ENCODE measurements at places on chromosomes 7 and 10.

GRCh38 chr10:1462994-1463633, 274.2 kb downstream of the ADARB2 start:
- DNase-seq = no peak

GRCh38 chr10:33719005-33719703, 384.7 kb upstream of the NRP1 start:
- no peak for DNase-seq

DNA sequence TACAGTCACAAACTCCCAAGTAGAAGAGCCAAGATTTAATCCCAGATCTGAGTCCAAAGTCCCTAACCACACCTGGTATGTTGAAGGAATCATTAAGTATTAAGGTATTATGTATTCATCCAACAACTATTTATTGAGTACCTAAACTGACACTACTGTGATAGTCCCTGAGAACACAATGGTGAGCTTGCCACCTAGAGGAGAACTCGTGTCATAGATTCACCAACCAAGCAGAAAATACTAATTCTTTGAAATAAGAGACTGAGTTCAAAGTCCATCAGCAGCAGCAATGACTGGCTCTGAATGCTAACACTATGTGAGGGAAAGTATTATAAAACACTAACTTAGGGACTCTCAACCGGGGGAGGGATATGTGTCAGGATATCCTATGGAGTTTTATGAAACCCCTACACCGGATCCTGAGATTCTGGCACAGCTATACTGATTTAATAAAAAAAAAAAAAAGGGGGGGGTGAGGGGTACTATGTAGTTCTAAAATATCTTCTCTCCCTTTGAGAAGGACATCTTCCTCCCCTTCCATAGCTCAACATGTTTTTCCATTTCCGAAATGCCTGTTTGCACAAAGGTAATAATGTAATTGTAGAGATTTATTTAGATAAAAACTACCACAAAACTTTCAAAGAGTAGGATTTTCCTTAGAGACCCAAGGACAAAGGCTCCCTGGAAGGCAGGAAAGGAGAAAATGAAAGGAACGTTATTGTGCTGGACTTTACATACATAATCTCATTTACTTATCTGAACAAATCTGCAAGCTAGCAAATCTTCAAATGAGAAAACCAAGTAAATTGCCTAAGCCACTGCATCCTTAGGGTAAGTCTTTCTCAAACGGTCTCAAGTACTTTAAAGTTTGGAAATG, 1.6 kb downstream of the NCOA4 start:
- no peak for DNase-seq

- DNase-seq = no peak
Measured at GRCh38 chr7:107659666-107660065, 962 bp upstream of the SLC26A4 start.

DNA sequence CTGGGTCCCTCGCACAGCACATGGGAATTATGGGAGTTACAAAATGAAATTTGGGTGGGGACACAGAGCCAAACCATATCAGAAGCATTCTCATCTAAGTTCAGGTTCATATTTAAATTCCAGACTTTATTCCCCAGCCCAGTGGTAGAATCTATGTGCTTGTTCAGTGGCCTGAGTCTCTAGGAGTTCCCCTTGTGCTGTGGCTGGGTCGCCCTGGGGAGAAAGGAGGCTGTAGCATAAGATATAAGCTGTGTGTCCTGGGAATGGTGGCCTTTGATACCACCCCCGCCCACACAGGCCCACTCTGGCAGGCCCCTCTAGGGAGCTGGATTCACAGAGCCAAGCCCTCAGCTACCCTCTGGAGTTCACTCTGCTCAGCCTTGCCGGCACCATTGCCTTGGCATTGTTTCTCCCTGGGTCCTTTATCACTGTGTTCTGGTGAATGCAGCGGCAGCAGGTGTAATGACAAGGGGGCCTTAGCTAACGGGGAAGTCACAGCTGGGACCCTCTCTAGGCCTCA, 64.2 kb downstream of the MINDY4 start:
- no peak for DNase-seq

- DNase-seq = no peak
Measured at GRCh38 chr10:1166828-1167275, 110.7 kb downstream of the WDR37 start.

DNA sequence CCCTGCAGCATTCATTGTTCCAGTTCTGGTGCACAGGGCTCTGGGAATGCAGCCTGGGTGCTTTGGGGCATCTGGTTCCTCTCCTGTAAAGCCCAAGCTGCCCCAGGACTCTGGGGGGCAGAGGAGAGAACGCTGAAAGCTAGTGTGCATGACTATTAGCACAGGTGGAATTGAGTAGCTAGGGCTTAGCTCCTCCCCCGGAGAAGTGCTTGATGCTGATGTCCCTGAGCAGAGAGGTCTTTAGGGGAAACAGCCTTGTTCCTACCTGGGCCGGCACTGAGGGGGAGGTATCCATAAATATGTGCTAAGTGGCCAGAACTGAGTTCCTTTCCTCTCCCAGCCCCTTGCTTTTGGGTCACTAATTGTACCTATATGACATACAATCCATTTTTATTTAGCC, 3.9 kb downstream of the ADCY1 start:
- DNase-seq = no peak

- DNase-seq = no peak
Measured at GRCh38 chr10:51269821-51270220, 195.5 kb downstream of the PRKG1 start.

- no peak for DNase-seq
Measured at GRCh38 chr10:63593576-63593975, 72.4 kb downstream of the REEP3 start.

DNA sequence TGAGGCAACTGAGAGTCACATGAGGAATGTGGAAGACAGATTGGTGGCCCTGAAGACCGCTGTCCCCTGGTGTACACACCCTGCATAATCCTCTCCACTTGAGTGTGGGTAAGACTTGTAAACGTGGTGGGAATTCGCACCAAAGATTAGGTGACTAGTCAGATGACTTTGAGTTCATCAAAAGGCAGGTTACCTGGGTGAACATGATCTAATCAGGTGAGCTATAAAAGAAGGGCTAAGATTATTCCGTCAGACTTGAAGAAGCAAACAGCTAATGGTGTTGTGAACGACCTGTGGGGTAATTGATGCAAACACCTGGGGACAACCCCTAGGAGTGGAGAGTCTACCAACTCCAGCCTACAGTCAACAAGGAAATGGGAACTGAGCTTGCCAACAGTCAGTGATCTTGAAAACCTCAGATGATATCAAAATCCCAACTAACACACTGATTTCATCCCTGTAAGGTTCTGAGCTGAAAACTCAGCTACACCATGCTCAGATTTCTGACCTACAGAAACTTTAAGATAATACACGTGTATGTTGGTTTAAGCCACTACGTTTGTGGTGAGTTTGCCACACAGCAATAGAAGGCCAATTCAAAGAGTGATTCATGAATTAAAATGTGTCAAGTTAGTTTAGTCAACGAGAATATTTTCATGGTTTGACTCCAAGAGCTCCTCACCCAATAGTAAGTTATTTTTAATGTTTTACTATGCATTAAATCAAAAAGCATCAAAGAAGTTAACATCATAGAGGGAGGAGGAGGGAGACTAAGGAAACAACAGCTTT, 16.7 kb downstream of the PRTFDC1 start:
- DNase-seq = no peak

DNA sequence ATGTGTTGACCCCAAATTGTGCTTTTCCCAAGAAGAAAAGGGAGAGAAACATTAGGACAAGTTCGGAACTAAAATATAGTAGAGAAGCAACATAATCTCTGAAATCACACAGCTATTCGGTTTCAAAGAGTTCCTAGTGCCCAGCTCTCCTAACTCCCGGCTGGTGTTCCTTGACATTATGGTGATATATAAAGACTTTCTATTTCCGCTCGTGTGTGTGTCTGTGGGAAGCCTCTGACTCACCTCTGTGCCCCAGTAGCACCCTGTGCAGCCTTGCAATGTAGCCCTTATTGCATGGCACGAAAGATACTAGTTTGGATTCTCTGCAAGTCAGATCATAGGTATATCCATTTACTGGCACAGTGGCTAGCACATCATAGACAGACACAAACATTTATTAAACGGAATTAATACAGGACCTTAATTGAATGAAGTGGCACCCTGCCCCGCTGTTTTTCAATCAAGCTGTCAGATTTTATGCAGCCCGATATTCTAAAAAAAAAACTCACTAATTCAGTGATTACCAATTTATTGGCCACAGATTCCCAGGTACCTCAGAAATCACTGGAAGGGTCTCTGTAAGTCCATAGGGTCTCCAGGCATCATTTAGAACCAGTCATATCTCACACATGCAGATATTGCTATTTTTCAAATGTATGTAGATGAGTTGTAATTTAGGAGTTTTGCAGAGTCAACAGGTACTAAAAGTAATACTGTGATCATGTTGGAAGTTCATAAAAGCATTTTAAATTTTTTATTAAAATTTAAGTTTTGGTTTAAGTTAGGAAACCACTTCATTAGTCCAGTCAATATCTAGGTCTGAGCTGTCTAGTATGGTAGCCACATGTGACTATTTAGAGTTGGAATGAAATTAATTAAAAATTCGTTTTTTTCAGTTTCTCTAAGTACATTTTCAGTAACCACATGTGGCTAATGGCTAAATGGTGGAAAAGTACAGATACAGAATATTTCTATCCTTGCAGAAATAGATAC, 43.3 kb downstream of the SFTPD start:
- no peak for DNase-seq

Data from hypothalamus (tissue), 51 donors.